ENCODE measurements at places on chromosomes 2 and 18.

DNA sequence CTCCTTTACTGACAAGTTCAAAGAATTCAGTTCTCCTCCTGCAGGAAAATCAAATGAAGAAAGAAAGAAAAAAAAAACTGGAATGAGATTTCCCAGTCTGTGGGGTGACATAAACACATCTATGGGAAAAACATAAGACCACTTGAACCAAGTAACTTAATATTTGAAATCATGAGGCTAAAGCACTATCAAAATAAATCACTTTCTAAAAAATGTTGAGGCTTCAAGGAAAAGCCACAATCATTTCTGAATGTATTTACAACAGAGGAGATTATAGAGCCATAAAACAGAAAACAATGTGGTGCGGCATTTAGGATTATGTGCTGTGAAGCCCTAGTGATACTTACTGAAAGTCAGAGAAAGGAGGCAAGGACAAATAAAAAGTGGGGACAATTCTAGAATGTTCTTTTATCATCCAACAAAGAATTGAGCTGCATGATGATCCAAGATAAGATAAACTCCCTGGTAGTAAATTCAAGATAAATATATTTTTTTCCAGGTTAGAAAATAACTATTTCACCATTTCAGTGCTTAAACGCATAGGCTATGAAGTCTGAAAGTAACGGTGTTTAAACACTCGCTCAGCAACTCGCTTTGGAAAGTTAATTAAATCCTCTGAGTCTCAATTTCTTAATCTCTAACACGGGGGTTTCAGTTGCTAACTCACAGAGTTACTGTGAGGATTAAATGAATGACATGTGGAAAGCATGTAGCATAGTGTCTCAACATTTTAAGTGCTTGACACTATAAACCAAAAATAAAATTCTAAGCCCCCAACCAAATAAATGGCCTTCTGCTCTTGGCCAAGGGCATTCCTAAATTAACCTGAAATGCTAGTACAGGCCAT, 288.5 kb downstream of the AGPS start:
- DNase-seq: no peak

- DNase-seq: no peak
These were observed 27.8 kb downstream of the ARHGAP15 start for GRCh38 chr2:143157001-143157400.

DNA sequence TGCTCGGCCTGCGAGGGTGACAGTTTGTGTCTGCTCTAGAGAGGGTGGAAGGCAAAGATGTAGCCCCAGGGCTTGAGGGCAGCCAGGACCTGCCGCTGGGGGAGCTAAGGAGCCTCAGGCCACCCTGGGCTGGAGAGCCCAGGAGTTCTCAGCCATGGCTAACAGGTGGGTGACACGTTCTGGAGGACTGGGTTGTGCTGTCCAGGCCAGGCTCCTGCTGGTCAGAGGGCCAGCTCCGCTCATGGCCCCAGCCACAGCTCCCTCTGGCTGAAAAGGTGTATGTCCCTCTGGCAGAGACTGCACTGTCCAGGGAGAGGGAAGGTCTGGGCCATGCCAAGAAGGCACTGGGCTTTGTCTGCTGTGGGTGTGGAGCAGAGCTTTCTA, 19.2 kb downstream of the TMEM185B start:
- DNase-seq: no peak

DNA sequence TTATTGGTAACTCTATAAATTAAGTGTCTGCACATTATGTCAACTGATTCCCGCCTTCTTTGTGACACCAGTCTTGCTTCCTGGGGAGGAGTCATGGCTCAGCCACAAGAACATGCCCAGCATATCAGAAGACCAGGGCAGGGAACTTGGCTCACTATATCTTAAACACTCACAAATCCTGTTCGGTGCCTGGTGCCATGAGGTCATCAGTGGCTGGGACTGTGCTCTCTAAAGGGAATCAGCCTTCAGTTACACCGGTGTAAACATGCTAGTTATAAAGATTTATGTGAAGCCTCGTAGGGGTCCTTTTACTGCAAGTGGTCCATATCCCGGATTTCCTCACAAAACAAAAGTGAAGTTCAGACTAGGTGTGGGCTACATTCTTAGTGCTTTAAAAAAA, 73.1 kb upstream of the ZNF521 start:
- DNase-seq: no peak
